GM20000 (cell line): ENCODE measurements at places on chromosomes 6 and 20.

GRCh38 chr6:44800784-44801592 lies 413.5 kb downstream of the CDC5L start:
- no peak for DNase-seq

- no peak for DNase-seq
Measured at GRCh38 chr6:111070105-111071005, 16.9 kb upstream of the SLC16A10 start.

DNA sequence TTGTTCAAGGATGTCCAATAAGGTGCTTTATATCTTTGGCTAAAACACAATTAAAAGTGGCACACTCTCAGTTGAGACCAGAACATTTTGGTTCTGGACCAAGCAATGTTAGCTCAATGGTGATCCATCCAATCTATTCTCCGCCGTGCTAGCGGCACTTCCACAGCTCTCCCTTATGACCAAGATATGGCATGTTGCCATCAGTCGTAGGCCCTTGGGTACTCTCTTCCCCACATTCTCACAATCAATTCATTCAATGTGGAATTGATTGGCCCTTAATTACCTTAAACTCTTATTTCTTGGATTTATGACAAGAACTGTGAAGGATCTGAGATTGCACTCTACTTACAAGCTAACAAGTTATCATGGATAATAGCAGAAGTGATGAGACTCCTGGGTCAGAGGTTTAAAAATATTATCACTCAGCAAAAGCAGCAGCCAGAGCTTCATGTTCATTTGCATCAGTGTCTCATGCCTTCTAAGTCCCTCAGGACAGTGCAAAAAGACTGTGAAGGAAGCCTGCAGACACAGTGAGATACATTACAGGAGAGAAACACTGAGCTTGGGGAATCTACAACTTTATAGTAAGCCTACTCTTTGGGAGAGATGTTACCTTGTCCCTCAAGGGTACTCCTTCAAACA lies 80.0 kb upstream of the ARG1 start:
- no peak for DNase-seq

GRCh38 chr6:11364971-11365397 lies 132.5 kb upstream of the NEDD9 start:
- no peak for DNase-seq

DNA sequence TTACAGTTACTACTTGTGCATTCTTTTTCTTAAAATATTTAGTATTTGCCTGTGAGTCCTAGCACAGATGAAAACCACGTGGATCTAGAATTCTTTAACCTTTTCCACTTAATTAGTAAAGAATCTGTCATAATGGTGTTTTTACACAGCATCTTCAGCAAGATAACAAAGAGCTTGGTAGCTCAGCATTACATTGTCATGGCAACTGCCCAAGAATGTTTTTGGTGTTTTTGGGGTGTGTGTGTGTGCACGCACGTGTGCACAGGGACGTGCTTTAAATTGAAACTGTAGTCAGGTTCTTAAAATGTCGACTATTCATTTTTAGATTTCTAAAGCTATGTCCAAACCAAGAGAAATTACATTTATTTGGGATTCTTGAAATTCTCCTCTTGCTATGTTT lies 108.0 kb downstream of the FIG4 start:
- DNase-seq = no peak

DNA sequence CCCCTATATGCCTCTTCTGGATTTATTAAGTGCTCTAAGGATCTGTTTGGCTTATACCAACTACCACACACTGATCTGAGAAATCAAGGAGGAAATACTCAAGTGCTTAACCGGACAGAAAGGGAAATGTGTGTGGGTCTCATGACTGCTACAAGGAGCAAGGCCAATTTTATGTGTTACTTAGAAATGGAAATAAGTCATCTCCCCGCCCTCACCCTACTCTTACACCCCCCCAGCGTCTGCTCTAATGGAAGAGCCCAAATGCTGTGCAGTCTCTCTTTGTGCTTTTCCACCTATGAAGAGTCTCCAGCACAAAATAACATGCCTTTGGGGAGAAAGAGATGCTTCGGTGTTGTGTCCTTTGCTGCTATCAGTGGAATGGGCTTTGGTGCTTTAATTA lies 428.8 kb upstream of the ARID1B start:
- no peak for DNase-seq

GRCh38 chr6:168734523-168734922 lies 293.5 kb downstream of the SMOC2 start:
- DNase-seq = no peak

DNA sequence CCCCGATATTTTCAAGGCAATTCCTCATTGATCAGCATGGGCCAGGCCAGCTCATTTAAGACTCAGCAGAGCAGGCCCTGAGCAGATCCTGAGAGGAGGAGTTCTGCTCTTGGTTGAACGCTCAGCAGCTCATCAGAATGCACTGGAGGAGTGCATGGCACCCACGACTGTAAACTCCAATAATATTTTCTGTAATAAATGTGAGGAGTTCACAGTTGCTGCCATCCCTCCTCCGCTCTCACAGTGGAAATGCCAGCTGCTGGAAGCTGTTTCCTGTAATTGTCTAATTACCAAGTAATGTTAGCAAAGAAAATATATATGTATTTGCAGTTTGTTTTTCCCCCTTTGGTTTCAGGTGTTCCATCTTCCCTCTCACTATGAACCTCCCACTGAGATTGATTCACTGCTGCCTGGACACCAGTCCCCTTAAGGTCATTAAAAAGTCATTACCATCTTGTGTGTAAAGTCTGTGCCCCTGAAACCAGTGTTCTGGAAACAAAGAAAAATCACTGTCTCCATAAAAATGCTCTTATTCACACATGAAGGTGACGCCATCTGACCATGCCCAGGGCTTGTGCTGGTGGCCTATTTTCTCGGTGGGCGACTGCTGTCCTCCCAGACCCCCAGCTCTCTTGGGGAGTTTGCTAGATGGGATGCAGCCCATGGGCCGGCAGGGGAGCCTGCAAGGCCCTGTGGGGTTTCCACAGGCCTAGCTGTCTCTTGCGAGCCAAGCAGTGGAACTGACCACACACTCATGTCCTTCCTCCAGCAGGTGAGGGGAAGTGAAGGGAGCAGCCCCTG lies 374.2 kb downstream of the ZFAND3 start:
- DNase-seq = no peak

GRCh38 chr6:106782536-106783285 lies 153.3 kb downstream of the QRSL1 start:
- DNase-seq = no peak

GRCh38 chr20:31770243-31770642 lies 31.2 kb downstream of the TPX2 start:
- no peak for DNase-seq

DNA sequence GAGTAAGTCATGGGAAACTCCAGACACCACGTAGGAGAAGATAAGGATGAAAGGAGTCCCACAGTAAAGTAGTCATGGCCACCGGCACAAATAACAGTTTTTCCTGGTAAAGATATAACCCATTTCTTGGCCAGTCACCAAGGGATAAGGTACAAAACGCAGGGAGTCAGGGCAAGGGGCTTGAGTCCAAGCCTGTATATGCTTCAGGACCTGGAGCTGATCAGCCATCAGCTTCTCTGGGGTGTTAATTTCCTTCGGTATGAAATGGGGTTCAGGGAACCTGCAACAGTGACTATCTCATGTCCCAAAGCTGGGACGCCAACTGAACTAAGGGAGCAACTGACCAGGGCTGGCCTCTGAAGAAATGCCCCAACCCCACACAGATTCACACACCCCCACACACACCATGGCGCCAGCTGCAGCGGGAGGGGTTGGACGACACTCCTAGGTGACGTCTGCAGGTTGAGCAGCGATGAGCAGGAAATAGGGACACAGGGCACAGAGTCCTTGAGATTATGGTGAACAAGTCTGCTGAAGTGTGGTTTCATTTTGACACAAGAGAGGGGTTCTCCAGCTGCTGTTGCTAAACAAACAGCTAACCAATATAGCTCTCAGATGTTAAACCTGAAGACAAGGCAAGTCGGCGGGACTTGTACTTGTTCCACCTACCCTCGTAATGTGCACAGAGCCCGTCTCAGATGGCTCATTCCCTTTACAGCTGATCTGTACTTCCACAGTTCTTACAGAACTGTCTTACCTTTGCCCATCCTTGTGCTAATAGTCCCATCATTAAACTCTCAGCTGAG lies 7.4 kb upstream of the ADTRP start:
- peak; percentile 82 for DNase-seq

- DNase-seq = no peak
Measured at GRCh38 chr20:64271636-64272035, 16.1 kb downstream of the PCMTD2 start.

DNA sequence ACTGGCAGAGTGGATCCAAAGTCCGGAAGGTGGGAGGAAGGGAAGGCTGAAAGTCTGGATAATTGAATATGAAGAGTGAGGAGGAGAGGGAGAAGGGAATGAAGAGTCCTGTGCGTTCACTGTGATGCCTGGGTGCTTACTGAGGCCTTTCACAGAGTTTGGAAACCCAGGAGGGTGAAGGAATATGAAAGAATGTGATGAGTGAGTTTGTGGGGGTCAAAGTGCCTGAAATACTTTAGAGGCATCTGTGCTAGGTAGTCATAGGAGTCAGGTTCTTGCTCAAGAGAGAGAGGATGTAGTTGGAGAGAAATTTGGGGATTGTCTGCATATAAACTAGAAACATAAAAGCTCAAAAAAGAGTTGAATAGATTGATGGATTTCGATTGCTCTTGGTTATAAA lies 20.7 kb downstream of the NKX2-4 start:
- DNase-seq = no peak

DNA sequence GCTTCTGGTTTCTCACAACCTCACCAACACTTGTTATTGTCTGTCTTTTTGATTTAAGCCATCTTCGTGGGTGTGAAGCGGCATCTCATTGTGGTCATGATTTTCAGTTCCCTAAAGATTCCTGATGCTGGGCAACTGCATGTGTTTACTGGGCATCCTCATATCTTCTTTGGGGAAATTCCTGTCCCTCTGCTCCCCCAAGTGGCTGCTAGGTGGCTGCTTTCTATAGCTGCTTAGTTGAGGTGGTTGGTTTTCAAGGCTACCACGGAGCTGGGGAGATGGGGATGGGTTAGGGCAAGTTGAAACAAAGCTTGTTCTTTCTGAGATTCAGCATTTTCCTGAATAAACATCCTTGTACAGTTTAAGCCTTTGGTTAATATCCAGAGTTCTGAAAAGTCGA lies 403.9 kb upstream of the SULF2 start:
- peak; percentile 37 for DNase-seq

GRCh38 chr6:5838656-5839396 lies 167.9 kb downstream of the NRN1 start:
- DNase-seq = no peak

GRCh38 chr6:154041001-154041400 lies 2.0 kb downstream of the OPRM1 start:
- DNase-seq = no peak

DNA sequence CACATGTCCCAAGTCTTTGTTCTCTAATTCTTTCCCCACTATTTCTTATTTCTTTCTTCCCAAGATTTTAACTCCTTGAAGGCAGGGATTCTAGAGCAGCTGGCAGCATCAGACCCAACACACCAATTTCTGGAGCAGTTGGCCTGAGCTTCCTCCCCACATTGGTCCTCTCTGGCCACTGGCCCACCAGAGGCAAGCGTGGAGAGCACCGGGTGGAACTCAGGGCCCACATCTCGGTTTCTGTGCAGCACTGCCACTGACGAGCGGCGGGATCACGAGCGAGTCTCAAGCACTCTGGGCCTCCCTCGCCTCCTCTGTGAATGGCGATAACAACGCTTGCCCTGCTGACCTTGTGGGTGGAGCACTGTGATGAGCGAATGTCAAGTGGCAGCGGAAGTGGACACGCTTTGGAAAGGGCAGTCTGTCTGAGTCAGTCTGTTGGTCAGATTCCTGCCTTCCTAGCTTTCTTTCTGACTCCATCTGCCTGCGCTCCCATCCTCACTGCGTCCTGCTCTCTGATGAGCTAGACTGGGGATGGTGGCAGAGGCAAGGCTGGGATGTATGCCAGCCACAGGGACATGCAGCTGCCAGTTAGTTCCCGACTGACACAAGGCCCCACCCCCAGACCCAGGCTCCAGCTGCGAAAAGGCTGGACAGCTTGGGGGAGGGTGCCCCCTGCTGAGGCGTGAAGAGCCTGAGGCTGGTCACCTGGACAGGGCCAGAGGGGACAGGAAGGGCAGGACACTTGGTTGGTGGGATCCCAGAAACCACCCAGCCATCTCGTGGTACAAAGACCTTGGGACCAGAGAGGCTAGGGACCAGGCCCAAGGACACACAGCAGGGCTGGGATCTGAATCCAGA lies 4.5 kb upstream of the SPDEF start:
- DNase-seq = no peak

GRCh38 chr6:37321516-37322415 lies 32.0 kb upstream of the RNF8 start:
- no peak for DNase-seq
